Left lung (tissue), 14 donors: ENCODE measurements at places on chromosomes 1 and 21. TPM values are rescaled to one million over a fixed set of nuclear protein-coding genes. Genes with fewer than 3 reads are reported as not detected.

DNA sequence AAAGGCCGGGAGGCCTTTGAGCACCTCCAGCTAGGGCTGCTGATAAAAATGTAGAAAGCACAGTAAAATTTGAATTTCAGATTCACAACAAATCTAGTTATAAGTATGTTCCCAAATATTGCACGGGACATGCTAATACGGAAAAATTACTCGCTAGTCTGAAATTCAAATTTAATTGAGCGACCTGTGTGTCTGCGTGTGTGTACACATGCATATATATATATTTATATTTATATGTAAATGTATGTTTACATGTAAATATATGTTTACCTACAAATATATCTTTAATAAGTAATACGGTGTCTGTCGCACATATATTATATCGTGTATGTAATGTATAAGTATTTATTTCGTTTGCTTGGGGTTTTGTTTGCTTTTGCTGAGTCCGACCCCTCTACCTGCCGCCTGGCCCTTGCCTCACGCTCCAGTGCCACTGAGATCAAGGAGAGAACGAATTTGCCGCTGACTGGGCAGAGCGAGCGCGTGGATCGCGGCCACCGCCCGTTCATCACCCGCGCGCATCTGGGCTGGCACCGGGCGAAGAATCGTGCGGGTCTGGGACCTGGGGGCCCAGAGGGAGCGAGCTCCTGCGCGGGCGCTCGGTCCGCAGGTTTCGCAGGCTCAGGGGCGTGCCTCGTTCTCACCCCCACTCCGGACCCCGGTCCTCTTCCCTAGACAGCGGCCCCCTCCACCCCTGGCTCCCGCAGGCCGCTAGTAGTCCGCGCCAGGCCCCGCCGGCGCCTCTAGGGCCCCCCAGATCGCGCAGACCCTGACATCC lies 534 bp upstream of the WRAP73 start:
- DNase-seq: peak; percentile 80

DNA sequence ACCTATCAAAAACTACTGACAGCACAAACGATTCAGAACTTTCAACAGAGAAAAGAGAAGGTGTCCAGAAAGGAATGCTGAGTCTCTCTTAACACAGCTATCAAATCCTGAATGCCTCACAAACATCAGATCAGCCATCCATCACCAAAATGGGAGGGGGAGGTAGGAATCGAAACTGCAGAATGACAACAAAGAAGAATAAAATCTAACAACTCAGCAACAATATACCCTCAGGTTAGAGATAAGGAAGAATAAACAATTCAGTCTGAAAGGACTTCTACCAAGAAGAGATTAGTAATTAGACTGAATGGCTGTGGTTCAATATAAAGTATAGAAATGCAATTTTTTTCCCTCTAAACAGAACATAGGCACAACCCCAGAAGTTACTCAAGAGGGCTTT lies 94.4 kb downstream of the RERE start:
- no peak for DNase-seq

DNA sequence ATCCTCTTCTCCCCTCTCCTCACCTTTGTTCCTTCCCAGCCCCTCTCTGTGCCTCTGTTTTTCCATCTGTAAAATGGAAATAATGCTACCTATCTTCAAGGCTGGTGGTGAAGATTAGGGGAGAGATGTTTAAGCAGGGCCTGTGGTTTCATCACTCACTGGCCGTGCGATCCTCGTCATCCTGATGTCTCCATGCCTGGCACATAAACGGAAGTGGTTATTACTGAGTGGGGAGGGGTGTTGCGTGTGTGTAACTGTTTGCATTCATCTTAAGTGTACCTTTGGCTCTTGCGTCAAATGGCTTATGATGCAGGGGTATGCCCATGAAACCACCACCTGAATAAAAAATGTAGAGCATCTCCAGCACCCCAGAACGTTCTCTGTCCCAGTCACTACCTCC lies 17.2 kb upstream of the C1QA start:
- no peak for DNase-seq

The CELA3B gene
- not detected for polyA plus RNA-seq
